ENCODE measurements at places on chromosomes 1 and 21.
A peak's percentile ranks its signal among the peaks of the same experiment; 100 is the strongest.

DNA sequence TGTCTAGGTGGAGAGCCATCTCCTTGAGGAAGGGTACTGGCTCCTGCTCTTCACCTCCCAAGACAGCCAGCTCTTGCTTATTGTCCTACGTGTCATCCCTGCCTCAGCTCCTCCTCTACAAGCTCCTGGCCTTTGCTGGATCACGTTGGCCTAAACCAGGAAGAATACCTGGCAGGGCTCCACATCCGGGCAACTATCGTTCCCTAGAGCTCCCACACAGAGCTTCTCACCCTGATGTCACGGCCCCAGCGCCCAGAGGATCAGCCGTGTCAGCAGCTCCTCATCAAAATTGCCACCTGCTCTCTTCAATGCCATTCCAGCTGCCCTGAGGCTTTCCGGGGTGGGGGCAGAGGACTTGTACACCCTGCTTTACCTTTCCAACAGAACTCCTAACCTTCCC lies 1.9 kb upstream of the TPM3 start:
- DNase-seq: no peak

DNA sequence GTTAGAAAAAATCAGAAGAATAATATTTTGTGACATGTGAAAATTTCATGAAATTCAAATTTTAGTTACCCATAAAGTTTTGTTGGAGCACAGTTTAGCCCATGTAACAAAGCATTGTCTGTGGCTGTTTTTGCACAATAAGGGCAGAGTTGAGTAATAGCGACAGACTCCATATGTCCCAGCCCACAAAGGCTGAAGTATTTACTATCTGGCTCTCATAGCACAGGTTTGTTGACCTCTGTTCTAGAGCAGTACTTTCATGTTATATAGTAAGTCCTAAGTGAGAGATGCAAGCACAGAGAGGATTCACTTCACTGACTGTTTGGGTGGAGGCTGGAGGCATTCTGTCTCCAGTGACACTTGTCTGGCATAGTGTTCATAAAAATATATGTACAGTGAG lies 6.8 kb downstream of the LAMC1 start:
- no peak for DNase-seq

GRCh38 chr1:201450721-201451291 lies 18.2 kb downstream of the PHLDA3 start:
- no peak for DNase-seq

GRCh38 chr1:26257222-26257621 lies 22.7 kb upstream of the SH3BGRL3 start:
- DNase-seq: no peak

- DNase-seq: peak; percentile 93
These were observed at the start of gene DDX59 for GRCh38 chr1:200669314-200670241. TSS of gene DDX59 (minus strand) at chr1:200669907. CDS start at chr1:200666740, 3,167 bp downstream.

GRCh38 chr1:27145934-27146354 lies 9.0 kb downstream of the SLC9A1 start:
- DNase-seq: no peak

DNA sequence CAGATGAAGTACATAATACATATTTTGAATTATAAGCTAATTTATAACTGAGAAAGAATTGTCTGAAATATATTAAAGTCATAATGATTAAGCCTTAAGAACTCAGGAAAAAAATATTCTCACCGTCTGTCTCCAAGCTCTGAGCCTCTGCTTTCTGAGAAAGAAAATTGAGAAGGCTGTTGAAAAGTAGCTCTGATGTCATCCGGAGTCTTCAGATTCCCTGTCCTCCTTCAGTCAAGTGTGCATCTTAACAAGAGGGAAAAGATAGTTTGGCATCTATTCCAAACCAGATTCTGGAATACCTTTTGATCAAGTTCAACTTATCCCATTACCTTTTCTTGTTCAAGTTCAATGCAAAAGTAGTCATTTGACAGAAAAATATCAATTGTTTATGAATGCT lies 50.6 kb downstream of the NRIP1 start:
- no peak for DNase-seq

DNA sequence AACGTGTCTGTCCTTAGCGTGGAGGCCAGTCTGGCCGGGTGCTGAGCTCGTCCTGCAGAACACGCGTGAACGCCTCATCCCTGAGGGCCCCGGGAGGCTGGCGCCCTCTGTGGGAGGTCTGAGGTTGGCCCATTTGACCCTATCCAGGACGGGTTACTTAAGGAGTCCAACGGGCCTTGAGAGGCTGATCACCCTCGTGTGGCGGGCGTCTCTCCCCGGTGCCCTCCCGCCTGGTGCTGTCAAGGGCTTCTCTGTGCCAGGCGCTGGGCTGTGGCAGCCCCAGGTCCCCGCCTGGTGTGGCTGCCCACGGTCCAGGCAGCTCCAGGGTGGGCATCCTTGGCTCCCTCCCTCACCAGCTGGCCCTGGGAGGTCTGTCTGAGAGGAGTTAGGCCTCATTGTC lies 9.7 kb downstream of the SKI start:
- no peak for DNase-seq

GRCh38 chr1:67566803-67567377 lies 118.1 kb upstream of the GADD45A start:
- no peak for DNase-seq

- DNase-seq: no peak
These were observed 61.7 kb downstream of the UBE2U start for GRCh38 chr1:64265141-64265540.

GRCh38 chr1:48688102-48688760 lies 88.5 kb downstream of the BEND5 start:
- no peak for DNase-seq

GRCh38 chr1:243323491-243323890 lies 67.7 kb downstream of the SDCCAG8 start:
- DNase-seq: no peak

GRCh38 chr1:160522622-160523345 lies at the start of gene SLAMF6:
TSS of gene SLAMF6 (minus strand) at chr1:160523255. CDS start at chr1:160523192, 63 bp downstream.
- no peak for DNase-seq

DNA sequence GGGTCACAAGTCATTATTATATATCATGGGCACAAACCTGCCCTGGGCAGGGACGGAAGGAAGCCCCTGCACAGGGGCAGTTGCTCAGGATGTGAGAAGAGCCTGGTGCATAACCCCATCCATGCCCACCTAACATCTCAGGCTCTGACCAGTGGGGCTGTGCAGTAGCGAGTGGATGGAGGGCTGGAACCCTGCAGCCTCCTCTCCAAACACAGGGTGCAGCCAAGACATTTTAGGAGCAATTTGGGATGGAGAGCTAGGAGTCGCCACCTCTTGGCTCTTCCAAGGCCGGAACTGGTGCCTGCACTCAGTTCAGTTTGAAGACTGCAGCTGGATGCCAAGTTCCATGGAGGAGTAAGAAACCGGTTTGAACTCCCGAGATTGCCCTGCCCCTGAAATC lies 2.8 kb downstream of the MX1 start:
- DNase-seq: no peak

DNA sequence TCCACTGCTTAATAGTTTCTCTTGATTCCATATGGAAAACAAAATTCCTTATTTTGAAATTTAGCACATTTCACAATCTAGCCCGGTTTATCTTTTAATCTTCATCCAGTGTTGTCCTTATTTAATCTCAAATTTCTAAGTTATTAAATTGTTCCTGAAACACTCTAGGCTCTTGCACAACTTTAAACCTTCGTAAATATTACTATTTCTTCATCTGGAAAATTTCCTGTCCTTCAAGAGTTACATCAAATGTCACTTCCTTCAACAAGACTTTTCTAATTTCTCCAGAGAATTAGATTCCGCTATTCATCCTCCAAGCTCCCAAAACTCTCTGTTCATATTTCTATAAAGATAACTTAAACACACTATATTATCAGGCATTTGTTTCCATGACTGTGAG lies 6.5 kb downstream of the FMO5 start:
- DNase-seq: no peak

DNA sequence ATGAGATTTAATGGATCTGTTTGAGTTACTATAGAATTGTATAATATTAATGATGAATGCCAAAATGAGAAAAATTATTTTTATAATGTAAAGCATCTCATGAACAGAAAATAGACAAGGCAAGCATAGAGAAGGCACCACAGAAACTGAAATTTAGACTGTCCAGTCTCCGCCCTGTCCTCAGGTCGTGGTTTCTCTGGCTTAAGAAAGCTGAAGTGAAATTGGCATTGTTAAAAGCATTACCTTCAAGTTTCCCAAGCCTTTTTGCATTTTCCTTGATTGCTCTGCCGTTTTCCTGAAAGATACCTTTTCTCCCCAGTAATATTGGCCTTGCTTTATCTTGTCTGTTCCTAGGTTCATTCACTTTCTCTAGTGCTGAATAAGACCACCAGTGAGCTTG lies 58.0 kb downstream of the VPS13D start:
- no peak for DNase-seq

DNA sequence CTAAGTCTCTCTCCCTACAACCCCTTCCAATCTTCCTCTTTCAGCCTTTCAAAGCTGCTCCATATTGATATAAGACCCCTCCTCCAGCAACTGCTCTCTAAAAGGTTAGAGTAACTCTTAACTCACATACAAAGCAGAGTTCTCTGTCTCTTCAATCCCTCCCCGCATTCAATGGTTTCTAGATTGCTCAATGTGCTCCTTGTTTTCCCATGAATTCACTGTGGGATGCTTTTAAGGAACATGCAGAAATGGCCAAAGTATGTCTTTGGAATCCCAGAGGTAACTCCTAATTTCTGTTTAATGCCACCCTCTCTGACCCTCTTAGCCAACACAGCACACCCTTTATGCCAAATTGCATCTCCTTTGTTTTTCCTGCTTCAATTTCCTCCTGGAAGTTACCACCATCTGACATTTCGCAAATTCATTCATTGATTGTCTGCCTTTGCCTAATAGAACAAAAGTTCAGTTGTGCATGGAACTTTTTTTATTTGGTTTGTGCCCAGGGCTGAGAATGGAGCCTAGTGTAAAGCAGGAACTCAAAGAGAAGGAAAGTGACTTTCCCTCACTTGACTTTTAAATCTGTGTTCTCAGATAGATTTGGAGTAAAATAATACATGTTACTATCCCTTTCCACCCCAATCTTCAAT lies 172.7 kb upstream of the C8B start:
- no peak for DNase-seq

Measured in NCI-H1105 (cell line).